ENCODE measurements at places on chromosomes 3 and 15. TPM values are rescaled to one million over a fixed set of nuclear protein-coding genes. Genes with fewer than 3 reads are reported as not detected.

The DUOX1 gene
- 0.06 TPM for polyA plus RNA-seq

The TAGLN3 gene
- polyA plus RNA-seq = not detected

The SMARCC1 gene
- polyA plus RNA-seq = 14.9 TPM

The SLITRK3 gene
- polyA plus RNA-seq = not detected

The B3GALNT1 gene
- polyA plus RNA-seq = 2.4 TPM

The AQP9 gene
- 9.2 TPM for polyA plus RNA-seq

Data from spleen (tissue), 13 donors.